ENCODE measurements at places on chromosomes 11 and 22. TPM values are rescaled to one million over a fixed set of nuclear protein-coding genes. Genes with fewer than 3 reads are reported as not detected.

ALX4 gene
- total RNA-seq: not detected

SYCE3 gene
- not detected for total RNA-seq

OR8G1 gene
- total RNA-seq: not detected

OR5T1 gene
- total RNA-seq: not detected

GAL gene
- not detected for total RNA-seq

ANO3 gene
- not detected for total RNA-seq

DNA sequence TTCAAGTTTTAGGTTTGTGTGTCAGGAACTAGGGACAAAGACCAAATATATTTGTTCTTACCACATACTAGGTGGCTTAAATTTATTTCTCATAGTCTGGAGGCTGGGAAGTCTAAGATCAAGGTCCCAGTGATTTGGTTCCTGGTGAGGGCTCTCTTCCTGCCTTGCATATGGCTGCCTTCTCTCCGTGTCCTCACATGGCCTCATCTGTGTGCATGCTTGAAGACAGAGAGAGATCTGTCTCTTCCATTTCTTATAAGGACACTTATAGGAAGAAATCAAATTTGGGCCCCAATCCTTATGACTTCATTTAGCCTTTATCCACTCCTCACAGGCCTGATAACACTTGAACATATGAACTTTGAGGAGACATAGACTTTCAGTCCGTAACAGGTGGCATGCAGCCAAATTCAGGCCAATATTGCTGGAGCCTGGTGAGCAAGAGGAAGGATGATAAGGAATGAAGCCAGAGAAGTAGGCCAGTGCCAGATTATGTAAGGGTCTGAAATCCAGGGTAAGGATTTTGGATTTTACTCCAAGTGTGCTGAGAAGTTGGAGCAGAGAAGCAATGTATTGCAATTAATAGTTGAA lies 35.1 kb downstream of the TTC17 start:
- no peak for DNase-seq

- no peak for DNase-seq
These were observed 25.4 kb upstream of the THY1 start for GRCh38 chr11:119448380-119448779.

- no peak for DNase-seq
These were observed 18.5 kb downstream of the FIBIN start for GRCh38 chr11:27012234-27012921.

DNA sequence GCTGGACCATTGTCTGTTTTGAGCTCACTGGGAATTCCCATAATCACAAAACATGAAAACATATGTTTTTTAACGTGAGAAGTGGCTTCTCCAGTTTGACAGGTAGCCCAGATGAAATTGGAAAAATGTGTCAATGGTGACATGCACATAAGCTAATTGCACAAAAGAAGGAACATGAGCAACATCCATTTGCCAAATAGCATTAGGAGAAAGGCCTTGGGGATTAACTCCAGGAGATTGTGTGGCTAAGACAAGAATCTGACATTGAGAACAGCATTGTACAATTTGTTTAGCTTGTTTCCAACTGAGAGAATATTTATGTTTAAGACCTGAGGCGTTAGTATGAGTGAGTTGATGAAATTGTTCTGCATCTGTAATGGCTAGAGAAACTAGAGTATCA lies 147.0 kb upstream of the API5 start:
- no peak for DNase-seq

DNA sequence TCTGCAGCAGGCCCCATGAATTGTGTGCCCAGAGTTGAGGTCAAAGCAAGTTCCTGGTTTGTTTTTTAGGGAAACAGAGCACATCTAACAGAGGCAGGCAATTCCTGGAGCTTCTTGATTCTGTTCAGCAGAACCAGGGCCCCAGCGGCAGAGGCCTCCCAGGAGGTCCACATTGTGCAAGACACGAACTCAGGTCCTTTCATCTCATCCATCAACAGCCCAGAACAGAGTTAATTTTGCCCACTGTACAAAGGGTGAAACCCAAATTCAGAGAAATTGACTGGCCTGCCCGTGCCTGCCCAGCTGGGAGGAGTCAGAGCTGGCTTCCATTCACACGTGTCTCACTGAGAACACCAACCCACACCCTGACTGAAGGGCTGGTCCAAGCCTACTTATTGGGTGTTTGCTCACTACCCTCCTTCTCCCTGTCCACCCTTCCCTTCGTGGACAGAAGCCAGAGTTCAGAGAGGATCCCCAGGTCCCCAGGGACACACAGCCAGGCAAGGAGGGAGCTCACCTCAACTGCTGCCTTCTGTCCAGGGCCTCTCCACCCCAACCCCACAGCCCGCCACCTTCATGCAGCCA lies 607.1 kb downstream of the TBC1D22A start:
- no peak for DNase-seq

- DNase-seq: no peak
These were observed 117.3 kb downstream of the RASSF10 start for GRCh38 chr11:13126430-13126829.

GRCh38 chr11:114295676-114296604 lies at the start of gene NNMT:
Gene NNMT, plus strand, starts transcription at chr11:114296399. Its CDS starts 158 bp downstream, at chr11:114296557.
- no peak for DNase-seq

DNA sequence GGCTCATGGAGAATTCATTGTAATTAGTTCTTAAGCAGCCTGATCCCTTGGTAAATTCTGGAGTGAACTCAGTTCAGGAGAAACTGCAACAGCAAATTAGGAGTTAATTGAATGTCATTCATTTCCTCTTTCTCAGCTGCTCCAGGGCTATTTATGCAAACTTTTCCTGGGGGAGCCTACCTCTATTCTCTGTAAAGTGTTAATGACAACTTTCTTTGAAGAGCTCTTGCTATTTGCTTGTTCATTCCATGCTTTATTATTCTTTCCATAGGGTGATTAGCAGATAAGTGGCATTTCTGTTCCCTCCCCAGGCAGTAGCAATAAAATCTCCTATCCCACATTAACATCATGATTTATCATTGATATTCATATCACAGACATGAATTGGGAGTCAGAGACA lies 267.6 kb upstream of the DDI1 start:
- no peak for DNase-seq

GRCh38 chr22:47370448-47371262 lies 608.2 kb downstream of the TBC1D22A start:
- DNase-seq: no peak

- DNase-seq: no peak
These were observed 432 bp downstream of the TNKS1BP1 start for GRCh38 chr11:57324154-57324885.

DNA sequence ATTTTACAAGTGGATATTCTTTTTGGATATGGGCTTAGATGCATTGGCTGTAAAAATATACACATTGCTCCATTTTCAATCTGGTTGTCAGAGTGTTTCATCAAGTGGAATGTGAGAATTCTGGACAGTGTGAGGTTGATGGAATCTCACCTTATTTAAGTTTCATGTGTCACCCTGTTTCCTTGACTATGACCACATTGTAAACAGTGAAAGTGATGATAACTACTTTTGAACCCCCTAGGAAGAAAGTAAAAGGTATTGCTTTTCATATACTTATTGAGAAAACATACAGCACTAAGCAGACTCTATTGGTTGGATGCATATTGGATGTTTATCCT lies 490.5 kb upstream of the RAG2 start:
- no peak for DNase-seq

DNA sequence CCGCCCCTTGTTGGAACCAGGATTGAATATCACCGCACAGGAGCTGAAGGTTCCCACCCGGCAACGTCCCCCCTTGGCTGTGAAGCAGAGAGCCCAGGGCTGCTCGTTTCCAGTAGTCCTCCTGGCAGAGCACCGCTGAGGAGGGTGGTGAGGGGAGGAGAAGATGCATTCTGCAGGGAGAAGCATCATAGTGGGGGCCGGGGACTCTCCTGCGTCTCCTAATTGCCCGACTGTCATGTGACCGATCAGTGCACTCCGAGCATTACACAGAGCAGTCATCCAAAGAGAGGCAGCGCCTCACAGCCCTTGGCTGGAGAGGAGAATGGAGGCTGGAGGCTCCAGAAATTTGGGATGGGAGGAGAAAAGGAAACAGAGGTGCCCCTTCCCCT lies 85.0 kb upstream of the SEPTIN5 start:
- no peak for DNase-seq

DNA sequence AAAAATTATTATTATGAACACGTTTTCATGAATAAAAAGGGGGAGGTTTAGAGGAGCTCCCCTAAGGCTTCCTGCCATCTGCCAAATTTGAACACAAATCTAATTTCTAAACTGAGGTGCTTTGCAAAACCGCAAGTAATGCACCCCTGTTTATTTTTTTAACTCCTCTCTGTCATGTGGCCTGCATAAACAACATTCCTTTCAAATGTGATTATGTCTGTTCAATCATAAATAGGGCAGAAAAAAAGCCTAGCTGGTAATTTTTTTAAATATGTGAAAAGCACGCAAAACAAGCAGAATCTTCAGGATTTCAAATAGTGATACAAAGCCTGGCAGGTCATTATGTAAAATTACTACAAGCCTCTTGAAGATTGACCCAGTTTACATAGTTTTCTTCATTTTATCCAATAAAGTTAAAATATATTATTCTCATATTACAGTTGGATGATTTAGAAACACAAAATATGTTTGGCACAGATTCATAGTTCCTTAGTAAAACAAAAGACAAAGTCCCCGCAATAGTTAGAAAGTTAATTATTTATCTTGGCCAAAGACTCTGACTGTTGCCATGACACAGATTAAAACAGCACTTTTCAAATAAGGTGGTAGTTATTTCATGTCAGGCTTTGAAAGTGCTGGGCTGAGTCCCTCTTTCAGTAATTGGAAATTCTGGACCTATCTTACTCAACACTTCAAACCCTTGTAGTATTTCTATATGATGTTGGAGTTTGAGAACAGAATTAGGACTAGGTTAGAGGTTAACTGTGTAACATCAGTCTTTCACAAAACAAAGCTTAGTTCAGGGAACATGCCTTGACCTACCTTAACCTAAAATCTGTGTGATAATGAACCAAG lies 200.3 kb upstream of the MPPED2 start:
- no peak for DNase-seq

DNA sequence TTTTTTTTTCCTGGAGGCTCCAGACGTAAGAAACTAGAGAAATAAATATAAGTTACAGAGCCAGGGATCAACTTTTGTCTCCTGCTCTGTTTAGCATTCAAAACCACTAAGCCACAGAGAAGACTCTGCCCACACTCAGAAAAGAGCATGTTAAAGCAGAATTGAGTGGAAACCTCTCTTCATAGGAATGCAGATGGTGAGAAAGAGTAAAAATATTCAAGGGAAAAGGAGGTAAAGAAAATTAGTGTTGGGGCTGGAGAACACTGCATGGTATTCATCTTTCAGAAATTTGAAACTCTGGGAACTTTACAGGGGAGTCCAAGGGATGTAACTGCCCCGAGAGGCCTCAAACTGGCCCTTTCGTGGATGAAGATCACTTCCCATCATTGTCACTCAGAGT lies 65.1 kb downstream of the CLMP start:
- no peak for DNase-seq

DNA sequence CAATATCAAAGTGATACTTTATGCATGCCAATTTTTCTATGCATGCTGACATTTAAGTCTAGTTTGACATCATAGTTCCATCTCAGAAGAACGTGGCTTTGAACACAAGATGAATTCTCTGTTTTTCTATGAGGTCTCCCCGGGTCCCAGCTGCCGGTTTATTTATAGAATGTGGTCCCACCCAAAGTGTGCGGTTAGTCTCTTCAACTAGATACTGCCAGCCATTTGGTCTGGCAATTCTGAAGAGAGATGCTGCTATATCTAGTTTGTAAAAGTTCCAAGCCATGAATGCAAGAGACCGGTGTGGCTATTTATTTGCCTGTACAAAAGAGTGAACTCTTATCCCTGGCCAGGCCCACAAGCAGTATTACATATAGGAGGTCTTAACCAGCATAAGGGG lies 9.2 kb downstream of the OR5A2 start:
- no peak for DNase-seq

DNA sequence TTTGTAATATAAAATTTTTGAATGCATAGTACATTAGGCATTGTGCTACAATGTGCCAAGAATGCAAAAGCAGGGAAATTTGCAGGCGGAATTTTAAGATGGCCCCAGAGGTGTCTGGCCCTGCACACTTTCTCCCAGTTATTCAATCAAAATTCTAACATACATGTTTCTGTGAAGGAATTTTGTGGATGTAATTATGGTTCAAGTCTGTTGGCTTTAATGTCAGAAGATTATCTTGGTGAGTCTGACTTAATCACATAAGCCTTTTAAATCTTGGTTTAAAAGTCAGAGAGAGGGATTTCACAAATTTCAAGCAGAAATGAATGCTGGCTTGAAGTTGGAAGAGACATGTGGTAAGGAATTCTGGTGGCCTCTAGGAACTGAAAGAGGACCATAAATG lies 423.4 kb upstream of the CCDC179 start:
- no peak for DNase-seq

GRCh38 chr11:12822392-12823022 lies 148.3 kb downstream of the TEAD1 start:
- no peak for DNase-seq

GRCh38 chr11:119686177-119686882 lies 42.7 kb downstream of the NECTIN1 start:
- no peak for DNase-seq

GRCh38 chr11:73465871-73466270 lies 89.7 kb downstream of the RELT start:
- DNase-seq: no peak

- DNase-seq: no peak
These were observed 127.4 kb downstream of the ELP4 start for GRCh38 chr11:31636983-31637382.

- DNase-seq: no peak
These were observed 7.5 kb upstream of the MIEF1 start for GRCh38 chr22:39494471-39495120.

DNA sequence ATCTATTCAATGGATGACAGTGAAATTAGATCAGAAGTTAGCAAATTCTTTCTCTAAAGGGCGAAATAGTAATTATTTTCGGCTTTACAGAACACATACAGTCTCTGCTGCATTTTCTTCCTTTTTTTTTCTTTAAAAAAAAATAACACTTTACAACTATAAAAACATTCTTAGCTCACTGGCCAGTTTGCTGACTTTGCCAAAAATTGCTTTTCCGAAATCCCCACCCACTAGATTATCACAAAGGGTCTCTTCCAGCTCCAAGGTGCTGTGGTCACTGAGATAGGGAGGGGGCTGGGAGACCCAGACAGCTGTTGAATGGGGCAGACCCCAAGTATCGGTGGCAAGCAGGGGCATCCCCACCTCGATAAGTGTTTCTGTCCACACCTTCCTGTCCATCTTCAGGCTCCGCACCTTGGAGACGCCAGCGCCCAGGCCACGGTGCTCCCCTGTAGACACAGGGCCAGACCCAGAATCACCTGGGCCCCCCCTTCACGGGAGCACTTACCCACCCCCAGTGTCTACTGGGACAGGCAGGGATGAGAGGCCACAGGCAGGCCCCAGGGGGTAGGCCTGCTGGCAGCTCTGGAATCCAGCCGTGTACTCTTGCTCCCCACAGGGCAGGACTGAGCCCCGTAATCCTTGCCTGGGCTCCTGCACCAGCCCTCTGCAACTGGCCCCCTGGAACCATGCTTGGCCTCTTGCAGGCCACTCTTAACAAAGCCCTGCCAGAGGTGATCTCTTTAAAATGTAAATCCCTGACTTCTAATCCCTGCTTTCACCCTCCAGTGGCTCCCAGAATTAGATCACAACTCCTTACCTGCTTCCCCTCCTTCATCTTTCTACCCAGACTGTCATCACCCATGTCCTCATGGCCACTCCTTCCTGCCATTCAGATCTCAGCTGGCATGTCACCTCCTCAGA lies 31.5 kb upstream of the PDE2A start:
- no peak for DNase-seq

GRCh38 chr11:75896843-75897419 lies 81.9 kb downstream of the UVRAG start:
- no peak for DNase-seq

All from T-helper 17 cell (primary cell).